Activated CD4-positive, alpha-beta T cell treated with anti-CD3 and anti-CD28 coated beads for 24 hours (primary cell): ENCODE measurements at places on chromosomes 12 and 14.

DNA sequence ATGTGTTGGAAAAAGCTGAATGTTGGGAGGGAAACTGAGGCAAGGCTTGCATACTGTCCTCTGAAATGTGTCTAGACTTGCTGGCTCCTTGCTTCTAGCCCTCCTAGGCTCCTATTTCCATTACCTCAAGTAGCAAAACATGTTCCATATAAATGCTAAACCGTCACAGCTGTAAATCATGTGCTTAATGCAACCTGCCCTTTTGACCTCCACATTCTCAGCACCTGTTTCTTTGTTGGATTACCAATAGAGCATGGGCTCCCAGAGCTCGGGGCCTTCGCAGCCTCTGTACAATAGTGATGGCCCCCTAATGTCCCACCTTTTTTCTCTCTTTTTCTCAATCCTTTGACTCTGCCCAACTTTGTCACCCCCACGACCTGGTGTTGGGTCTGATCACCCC is 23.3 kb downstream of the RERGL start:
- no peak for DNase-seq

GRCh38 chr12:116222358-116222757 is 55.1 kb downstream of the MED13L start:
- DNase-seq: peak; percentile 12

DNA sequence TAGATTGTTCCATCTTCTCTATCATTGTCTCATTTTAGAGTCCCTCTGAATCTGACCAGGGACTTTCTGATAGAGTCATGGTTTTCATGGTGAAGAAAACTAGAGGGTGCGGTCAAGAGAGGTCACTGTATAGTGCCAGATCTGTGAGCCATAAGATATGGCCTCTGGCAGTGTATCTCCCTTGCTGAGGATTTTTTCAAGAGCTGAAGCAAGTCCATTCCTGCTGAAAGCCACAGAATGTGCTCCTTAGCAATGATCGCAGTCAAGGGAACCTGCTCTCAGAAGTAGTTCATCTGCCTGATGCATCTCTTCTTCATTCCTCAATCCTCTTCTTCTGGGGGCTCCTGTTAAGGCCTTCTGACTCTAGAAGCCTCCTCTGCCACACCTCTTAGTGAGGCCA is 405.2 kb downstream of the EGLN3 start:
- no peak for DNase-seq

DNA sequence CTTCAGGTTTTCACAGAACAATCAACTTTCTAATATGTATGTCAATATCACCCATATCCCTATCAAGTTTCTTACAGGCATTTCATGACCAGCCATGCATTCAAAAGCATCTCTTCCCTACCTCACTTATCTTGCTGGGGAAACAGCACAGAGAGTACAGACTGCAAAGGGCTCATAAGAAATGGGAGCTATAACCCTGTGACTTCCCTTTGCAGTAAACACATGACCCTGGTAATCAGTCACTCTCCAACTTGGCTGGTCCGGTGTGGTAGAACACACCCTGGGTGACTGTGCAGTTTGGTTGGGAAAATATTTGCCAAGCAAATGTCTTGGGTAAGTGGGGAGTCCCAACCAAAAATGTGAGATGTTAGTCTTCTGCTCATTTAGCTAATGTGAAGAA is 49.4 kb upstream of the TMCC3 start:
- no peak for DNase-seq

GRCh38 chr12:7439579-7440505 is 4.1 kb downstream of the CD163L1 start:
- DNase-seq: peak; percentile 26

- no peak for DNase-seq
These were observed 88.2 kb downstream of the FSCB start for GRCh38 chr14:44418856-44419255.

DNA sequence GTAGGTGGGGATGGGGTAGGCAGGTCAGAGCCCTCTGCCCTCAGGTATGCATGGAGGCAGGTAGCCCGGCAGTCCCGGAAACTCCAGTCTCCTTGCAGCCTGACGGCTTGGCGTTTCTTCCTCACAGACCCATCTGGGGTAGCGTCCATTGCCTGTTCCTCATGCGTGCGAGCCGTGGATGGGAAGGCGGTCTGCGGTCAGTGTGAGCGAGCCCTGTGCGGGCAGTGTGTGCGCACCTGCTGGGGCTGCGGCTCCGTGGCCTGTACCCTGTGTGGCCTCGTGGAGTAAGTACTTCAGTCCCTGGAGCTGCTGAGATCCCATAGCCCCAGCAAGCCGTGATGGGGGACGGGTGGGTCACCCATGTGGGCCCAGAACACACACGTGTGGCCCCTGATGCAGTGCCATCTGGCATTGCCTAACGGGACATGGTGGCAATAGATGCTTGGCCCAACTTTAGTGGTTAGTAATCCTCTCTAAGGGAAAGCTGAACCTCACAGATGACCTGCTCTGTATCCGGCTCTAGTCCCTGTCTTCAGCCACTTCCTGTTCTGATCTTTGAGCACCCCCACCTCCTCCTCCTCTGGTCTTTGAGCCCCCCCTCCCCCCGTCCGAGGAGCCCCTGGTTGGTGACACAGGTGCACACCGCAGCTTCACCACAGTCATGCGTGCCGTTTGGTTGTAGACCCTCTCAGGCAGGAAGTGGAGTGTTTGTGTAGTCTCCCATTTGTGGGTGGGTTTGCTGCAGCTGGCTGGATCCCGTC is 3.7 kb downstream of the SIVA1 start:
- no peak for DNase-seq

DNA sequence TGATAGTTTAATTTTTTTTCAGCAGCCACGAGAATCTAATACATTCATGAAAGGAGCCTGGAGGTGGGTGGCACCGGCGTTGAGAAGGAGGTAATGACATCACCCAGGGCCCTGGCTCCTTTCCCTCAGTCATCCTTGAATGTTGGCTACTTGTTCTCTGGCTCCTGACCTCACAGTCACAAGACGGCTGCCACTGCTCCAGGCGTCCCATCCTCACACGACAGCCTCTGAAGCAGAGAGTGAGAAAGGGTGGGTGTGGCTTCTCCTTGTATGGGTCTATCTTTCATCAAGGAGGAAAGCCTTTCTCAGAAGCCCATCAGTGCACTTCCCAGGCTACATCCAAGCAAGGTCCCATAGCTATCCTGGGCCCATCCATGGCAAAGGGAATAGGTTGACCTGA is 207.6 kb upstream of the C14orf180 start:
- no peak for DNase-seq

DNA sequence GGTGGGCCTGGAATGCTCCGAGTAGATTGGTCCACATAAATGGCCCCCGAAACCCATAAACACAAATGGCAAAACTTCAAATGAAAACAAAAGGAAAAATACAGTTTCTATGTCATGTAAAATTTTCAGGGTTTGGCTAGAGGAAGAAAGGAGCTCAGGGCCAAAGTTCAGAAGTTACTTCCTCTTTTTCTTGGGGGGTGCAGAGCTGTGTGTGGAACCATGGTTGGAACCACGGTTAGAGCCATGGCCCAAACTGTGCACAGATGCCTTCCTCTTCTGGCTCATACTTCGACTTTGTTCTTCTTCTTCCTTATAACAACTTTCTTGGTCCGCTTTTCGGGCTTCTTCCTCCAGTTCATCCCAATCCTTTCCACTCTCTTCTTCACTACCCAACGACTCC is 51.7 kb downstream of the MGST1 start:
- DNase-seq: no peak

DNA sequence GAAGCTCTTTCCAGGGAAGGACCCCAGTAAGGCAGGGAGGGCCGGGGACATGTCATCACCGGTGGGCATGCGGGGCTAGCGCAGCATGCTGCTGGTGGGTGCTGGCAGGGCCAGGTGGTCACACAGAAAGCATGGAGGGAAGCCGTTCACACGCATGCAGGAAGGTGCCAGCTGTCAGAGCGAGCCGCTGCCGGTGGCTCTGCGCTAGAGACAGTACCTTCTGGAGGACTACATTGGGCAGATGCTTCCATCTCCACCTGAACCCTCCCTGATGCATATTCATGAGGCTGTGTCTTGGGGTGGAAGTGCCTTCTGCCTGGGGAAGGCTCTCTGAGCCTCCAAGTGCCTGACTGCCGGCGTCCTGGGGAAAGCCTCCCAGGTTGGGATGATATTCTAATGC is 203.8 kb downstream of the CALM1 start:
- no peak for DNase-seq

DNA sequence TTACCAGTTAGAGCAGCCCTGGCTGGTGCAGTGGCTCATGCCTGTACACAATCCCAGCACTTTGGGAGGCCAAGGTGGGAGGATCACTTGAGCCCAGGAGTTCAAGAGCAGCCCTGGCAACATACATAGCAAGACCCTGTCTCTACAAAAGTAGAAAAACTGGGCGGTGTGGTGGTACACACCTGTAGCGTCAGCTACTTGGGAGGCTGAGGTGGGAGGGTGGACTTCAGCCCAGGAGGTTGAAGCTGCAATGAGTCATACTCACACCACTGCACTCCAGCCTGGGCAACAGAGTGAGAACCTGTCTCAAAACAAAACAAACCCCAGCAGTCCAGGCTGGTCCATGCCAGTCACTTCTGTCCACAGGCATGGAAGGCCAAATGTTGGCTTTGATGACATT is 7.4 kb downstream of the COX14 start:
- no peak for DNase-seq

- no peak for DNase-seq
These were observed 125.4 kb downstream of the STXBP6 start for GRCh38 chr14:24924544-24924943.

GRCh38 chr12:106673141-106673540 is 90.3 kb downstream of the RFX4 start:
- DNase-seq: no peak

- DNase-seq: no peak
These were observed 27.1 kb downstream of the CCDC92 start for GRCh38 chr12:123945287-123946151.

DNA sequence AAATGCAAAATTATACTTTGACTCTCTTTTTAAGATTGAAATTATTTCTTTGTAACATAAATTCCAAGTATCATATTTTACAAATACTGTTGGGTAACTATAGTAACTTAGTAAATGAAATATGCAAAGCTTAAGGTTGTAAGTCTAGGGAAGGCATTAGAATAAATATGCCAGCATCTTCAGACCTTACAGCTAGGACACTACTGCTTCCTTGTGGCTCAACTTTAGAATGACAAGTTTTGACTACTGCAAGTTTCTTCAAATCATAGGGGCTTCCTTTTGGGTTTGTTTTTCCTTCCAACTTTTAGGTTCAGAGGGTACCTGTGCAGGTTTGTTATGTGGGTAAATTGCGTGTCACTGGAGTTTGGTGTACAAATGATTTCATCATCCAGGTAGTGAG is 17.7 kb upstream of the ANP32D start:
- no peak for DNase-seq

DNA sequence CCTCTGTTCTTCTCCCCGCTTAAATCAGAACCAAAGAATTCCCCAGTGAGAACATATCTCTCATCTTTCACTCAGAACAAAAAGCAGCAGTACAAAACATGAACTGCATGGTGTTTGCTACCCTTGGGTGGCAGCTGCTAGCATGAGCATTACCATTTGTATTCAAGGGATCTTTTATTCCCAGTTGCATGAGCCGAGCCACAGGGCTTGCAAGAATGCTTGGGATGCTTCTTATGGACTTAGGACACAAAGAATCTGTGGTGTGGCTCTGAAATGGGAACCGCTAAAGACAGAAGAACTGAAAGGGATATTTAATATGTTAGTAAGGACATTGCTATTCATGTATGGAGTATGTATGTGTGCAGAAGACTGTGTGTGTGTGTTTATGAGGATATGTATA is 190.6 kb downstream of the TMX1 start:
- DNase-seq: no peak

DNA sequence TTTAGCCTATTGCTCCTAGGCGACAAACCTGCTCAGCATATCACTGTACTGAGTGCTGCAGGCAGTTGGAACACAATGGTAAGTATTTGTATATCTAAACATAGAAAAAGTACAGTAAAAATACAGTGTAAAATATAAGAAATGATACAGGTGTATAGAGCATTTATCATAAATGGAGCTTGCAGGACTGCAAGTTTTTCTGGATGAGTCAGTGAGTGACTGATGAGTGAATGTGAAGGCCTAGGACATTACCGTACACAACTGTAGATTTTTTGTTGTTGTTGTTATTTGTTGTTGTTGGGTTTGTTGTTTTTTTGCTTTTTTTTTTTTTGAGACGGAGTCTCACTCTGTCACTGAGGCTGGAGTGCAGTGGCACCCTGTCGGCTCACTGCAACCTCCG is 33.4 kb downstream of the PNMA1 start:
- no peak for DNase-seq

GRCh38 chr12:115632308-115632707 is 645.2 kb downstream of the MED13L start:
- DNase-seq: no peak

GRCh38 chr12:27814411-27814810 is 34.4 kb upstream of the MANSC4 start:
- no peak for DNase-seq

DNA sequence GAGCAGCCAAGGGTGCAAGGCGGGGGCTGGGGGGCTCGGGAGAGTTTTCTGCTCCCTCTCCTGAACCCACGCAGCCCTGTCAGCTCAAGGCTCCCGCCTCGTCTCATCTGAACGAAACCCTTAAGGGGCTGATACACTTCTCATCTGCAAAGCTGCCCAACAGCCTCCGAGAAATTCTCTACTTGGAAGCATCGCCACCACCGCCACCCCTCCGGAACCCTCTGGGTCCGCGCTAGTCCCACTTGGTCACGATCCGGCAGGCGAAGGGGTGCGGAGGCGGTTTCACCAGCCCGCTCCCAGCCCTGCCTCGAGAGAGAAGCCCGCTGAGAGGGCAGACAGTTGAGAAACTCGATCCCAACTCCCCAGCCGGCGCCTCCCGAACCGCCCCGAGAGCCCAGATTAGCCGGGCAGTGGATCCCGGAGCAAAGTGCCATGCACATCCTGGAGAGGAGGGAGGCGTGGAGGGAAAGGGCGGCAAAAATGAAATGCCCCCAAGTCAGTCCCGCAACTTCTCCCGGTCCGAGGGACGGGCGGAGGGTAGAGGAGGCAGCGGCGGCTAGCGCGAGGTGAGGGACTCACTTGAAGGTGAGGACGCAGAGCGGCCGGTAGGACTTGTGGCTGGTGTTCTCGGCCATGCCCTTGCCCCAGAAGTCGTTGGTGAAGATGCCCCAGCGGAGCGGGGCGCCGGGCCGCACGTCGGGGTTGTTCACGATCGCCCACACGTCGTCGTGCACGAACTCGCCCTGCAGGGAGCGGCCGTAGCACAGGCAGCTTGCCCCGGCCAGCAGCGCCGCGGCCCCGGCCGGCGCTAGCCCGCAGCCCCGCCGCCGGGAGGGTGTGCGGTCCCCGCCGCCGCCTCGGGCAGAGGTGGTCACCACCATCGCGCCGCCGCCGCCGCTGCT is 620 bp downstream of the TMTC1 start:
- DNase-seq: no peak

DNA sequence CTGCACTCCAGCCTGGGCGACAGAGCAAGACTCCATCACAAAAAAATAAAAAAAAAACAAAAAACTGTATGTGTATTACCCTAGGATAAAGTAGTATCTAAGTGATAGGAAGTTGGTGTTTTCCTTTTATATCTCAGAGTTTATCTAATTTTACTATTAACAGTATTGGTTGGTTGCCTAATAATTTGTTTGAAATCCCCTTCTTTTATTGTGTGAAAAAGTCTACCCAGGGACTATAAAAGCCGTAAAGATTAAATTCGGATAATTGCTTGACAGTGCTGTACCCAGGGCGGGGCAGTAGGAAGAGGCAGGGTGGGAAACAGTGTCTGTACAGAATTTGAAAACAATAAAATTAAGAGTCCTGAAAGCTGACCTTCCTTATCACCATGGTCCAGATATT is 78.4 kb downstream of the RASSF8 start:
- no peak for DNase-seq

- no peak for DNase-seq
These were observed 205.0 kb downstream of the AKAP6 start for GRCh38 chr14:32534145-32534544.
